Activated T-cell treated with anti-CD3 and anti-CD28 coated beads, Interleukin-2, amount 50 U/mL, for 48 hours (primary cell): ENCODE measurements at places on chromosomes 5 and 9.

GRCh38 chr9:136550439-136551289 lies 4.8 kb upstream of the NOTCH1 start:
- DNase-seq = no peak

DNA sequence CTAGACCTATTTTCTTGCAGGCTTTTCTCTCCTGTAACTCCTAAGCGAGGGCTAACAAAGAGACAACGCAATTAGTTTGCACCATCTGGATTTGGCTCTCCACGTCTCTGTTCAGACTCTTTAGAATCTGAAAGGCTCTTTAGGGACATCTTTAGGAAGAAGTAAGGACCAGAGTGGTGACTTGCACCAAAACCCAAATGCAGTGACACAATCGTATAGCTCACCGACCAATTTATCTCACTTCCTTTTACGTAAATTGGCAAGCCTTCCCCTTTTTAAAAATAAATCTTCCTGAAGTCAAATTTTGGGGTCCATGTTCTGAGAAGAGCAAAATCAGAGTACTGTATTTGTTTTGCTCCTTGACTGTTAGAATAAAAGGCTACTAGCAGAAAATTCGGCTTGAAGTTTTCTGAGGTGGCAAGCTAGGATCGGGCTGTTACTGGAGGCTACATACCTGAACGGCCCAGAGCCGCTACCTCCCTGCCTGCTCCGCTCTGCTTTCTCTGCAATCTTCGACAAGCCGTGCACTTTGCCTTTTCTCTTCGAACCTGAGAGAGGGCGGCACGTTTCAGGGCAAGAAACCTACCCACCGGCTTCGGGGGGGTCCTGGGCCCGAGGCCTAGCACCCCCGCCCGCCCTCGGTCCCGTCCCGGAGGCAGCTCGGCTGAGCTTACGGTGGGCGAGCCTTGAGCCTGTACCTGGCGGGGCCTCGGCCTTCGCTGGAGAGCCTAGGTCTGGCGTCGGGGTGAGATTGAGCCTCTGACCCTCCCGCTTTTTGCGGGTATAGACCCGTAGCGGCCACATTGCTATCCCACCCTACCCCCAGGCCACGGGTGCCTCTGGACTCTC lies 537 bp downstream of the MEIKIN start:
- DNase-seq = no peak

GRCh38 chr9:13552606-13553215 lies 273.2 kb upstream of the MPDZ start:
- no peak for DNase-seq

DNA sequence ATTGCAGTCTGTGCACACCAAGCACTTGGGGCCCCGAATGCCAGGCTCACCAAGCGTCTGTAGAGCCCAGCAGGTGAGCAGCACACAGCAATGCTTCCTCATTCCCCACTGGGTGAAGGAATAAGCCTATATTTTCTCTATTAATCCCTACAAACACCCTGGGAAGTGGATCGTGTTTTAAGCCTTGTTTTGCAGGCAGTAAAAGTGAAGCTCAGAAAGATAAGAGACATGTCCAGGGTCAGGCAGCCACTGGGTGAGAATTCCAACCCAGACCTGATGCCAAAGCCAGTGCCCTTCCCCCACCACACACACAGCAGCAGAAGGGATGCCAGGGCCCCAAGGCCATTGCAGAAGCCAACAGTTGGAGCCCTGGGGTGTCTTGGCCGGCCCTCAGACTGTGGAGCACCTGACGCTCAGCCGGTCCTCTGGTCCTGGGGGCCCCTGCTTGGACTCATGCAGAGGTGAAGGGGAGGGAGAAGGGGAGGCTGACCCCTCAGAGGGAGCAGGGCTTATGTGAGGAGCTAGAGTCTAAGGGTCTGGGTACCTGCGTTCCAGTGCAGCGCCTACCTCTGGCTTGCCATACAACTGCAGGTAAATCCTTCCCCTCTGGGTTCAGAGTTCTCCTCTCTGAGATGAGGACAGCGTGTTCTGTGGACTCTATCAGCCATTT lies 26.3 kb upstream of the SYNPO start:
- DNase-seq = no peak

DNA sequence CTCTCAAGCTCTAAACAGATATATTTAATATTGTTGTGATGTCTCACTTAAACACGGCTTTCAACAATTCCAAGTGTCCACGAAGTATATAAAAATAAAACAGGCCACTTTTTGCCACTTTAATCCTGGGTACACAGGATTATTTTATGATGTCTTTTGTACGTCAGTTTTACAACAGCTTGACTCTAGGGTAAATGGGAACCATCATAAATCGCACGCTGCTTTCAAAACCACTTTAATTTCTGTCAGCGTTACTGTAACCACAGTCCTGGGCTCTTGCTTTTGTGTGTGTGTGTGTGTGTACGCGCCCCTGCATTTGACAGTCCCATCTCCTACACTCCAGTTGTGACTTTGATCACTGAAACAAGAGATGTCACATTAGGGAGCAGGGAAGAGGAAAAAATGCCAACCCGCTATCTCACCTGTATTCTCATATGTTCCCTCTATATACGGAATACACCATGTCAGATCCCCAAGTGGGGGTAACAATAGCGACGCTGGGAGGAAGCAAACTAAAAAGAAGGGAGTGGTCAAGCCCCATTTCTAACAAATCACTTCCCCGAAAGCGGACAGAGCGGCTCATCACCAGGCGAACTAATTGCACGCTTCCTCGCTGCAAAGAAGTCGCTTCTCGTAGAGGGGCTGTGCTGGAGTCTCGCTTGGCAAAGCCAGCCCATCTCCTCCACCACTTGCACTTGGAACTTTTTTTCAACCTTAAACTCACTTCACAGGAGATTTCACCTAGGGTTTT lies 1.2 kb downstream of the BNC2 start:
- DNase-seq = no peak

- no peak for DNase-seq
These were observed 184.0 kb upstream of the ACTBL2 start for GRCh38 chr5:57666582-57666981.

DNA sequence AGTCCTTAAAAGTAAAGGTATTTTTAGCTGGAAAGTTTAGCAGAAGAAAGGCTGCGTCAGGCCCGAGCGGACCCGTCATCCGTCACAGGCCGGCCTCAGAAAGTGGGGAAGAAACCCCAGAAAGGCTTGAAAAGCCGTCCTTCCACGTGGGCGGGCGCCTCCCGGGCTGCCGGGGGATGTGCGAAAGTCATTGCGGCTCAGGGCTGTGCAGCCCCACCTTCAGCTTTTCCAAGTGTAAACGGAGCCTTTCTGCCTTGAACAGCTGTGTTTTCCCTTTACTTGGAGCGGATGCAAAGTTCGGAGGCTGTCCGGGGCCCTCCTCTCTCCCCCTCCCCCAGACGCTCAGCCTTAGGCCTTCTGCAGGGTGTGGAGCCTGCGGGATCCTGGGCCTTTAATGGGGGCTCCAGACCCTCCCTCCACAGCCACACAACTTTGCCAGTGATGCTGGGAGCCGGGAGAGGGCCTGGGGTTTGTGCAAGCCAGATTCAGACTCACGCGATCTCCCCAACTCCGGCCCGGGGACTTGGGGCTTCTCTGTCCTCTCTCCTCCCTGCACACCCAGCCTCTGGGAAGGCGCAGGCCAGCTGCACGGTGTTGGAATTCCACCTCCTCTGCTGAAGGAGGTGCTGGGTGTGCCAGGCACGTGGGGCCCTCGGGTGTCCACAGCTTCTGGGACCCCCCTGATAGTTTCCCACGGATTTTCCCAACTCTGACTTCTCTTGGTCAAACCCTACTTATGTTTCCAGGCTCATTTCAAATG lies 95.5 kb upstream of the RAPGEF1 start:
- no peak for DNase-seq
